ENCODE measurements at places on chromosomes 12 and 14.

DNA sequence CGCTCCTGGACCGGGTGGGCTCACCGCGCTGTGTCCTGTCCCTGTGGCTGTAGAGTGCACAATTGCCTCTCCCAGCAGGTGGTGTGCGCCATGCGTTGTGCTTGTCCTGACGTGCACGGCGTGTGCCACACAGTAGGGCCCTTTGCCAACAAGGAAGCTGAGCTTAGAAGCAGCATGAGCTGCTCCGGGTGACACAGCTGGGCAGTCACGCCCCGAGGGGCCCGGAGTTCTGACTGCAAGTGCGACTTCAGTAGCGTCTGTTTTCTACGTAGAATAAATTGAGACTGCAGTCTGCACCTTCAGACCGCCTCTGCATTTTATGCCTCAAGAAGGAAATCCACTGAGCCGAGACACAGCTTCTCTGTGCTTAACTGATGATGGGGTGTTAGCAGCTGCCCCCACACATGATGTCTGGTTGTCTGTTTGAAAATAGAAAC lies 81.6 kb downstream of the ADGRD1 start:
- DNase-seq = no peak

DNA sequence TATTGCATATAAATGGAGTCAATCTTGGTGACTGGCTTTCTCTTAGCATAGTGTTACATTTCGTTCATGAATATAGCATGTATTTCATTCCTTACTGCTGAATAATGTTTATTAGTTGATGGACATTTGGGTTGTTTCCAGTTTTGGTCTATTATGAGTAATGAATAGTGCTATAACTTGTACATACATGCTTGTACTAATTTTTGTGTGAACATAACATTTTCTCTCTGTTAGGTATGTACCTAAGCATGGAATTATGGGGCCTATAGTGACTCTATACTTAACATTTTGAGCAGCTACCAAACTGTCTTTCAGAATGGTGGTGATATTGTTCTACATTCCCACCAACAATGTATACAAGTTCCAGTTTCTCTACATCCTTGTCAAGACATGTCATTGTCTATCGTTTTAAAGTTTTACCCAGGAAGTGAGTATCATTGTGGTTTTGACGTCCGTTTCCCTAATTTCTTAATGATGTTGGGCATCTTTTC lies 23.1 kb downstream of the ATP2A2 start:
- DNase-seq = no peak

- DNase-seq = no peak
Measured at GRCh38 chr12:15540469-15540872, 218.2 kb downstream of the PTPRO start.

GRCh38 chr14:24848102-24848790 lies 201.7 kb downstream of the STXBP6 start:
- no peak for DNase-seq

- no peak for DNase-seq
Measured at GRCh38 chr14:25431211-25432076, 381.5 kb upstream of the STXBP6 start.

- no peak for DNase-seq
Measured at GRCh38 chr12:69324797-69325466, 23.2 kb upstream of the LYZ start.

DNA sequence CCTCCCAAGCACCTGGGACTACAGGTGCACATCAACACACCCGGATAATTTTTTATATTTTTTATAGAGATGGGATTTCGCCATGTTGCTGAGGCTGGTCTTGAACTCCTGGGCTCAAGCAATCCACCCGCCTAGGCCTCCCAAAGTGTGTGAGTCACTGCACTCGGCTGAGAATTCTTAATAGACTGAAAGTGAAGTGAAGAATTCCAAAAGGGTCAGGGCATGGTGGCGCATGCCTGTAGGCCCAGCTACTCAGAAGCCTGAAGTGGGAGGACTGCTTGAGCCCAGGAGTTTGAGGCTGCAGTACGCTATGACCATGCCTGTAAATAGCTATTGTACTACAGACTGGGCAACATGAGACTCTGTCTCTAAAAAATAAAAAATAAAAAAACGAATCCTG lies 43.7 kb downstream of the TCHP start:
- DNase-seq = no peak

GRCh38 chr12:5633106-5633505 lies 201.2 kb downstream of the NTF3 start:
- DNase-seq = no peak

GRCh38 chr14:103020271-103021170 lies 36.8 kb downstream of the CDC42BPB start:
- no peak for DNase-seq

DNA sequence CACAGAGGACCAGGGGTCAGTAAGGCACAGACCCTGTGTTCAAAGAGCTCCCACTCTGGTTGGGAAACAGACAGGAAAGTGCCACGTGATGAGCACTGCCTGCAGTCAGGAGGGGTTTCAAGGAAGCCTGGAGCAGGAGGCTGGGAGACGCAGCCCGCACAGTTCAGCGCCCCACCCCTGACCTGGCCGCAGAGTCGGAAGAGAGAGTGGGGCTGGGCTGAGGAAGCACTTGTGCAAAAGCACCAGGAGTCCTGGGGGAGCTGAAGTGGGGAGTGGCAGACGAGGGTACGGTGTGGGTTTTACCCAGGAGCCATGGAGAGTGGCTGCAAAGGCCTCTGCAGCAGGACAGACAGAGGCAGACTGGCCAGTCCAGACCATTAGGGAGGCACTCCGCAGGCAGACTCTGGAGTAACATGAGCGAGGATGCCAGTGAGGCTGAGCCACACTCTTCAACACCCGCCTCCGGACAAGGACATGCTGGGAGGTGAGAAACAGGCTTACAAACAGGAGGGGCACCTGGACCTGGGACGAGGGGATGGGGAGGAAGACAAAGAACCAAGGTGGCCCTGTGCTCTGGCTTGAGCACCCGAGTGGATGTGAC lies 85.7 kb upstream of the GPR68 start:
- DNase-seq = no peak

GRCh38 chr12:31000751-31001150 lies 72.9 kb upstream of the DDX11 start:
- DNase-seq = peak; percentile 19

- DNase-seq = no peak
Measured at GRCh38 chr14:33534632-33535031, 416.2 kb downstream of the EGLN3 start.

DNA sequence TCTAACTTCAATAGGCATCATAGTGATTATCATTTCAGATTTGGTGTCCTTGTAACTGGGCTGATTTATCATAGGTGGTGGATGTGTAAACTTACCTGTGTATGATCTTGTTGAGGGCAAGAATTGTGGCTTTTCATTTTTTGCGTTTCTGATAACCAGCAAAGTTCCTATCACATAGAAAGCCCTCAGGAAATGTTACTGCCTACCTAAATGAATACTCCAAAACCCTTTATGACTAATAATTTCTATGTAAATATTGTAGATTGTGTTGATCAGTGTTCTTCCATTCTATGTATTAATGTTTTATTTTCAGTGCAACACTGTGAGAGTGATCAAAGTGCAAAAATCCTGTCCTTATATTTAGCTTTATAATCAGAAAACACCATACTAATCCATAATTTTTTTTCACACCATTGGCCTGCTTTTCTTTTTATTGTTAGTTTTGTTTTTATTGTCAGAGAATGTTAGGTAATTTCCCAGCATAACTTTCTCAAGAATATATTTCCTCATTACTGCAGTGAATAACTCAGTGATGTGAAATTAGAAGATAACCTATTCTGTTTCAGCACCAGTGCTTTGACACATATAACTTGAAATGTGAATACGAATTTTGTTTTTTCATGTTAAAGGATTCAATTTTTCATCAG lies 94.1 kb downstream of the GPHN start:
- DNase-seq = no peak

DNA sequence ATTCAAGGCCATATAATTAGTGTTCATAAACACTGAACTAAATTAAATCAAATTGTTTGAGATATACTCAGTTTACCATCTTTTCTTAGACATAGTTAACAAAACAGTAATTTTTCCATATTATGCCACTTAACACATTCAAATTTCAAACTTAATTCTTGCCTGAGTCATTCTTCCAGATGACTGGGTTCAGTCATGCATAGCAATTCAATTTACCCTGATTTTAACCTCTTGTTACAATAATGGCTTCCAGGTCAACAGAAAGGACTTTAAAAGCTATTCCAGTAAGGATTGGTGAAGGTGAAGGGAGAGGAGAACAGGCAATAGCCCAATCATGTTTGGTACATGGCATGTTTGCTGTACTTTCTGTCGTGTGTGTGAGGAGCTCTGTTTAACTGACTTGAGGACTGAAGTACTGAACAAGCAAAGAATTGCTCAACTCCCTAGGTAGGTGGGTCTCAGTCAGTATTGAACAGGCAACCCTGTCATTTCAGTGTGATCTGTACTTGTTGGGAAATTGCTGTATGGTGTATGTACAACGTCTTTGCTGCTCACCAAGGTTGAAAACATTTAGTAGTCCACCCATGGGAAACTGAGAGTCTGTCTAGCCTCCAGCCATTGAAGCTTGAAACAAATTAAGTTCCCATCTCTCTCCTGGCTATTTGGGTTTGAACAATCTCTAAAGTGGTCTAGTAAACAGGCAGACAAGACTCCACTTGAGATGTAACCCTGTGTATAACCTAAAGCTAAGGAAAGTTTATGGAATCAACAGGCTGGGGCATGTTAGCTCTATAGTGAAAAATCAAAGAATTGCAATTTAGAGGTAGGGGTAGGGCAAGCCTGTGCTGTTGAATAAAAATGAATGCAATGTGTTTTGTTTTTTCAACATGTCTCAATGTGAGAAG lies 327.2 kb downstream of the BTG1 start:
- peak; percentile 62 for DNase-seq

GRCh38 chr14:91945751-91946621 lies 1.5 kb downstream of the FBLN5 start:
- no peak for DNase-seq

DNA sequence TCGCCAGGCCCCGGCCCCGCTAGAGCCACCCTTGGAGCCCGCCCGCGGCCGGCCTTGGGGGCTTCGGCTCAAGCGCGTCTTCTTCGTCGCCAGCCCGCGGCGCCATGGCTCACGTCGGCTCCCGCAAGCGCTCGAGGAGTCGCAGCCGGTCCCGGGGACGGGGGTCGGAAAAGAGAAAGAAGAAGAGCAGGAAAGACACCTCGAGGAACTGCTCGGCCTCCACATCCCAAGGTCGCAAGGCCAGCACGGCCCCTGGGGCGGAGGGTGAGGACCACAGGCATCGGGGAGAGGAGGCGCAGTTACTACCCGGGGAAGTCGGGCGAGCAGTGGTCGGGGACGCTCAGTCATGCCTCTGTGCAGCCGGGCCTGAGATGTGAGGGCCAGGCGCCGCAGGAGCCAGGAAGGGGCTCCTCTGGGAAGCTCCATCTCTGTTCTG lies 573 bp downstream of the ARL6IP4 start:
- DNase-seq = no peak

DNA sequence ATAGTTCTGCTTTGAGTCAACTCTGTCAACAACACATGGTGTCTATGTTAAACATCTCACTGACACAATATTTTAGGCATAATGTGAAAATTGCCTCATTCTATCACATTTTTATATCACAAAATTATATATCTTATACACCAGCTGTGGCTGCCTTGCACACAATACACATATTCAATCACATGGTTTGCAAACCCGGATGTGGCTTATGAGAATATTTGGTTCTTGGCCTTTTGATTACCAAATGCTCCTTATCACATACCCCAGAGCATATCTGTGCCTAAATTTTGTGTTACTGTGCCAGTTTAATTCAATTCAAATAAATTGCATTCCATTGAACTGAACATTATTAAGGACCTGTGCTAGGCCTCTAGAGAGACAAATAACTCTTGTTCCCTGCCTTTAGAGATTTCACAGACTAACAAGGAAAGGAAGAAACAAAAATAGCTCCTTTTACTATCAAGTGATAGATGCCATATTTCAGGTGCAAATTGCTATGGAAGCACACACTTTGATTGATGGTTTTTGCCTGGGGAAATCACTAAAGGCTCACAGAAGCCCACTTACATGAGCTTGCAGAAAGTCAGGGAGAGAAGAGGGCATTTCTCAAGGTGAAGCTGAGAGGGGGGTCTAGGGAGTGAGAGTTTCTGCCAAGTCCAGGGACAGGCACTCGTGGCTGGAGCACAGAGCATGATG lies 63.4 kb downstream of the PPP1R36 start:
- DNase-seq = no peak

DNA sequence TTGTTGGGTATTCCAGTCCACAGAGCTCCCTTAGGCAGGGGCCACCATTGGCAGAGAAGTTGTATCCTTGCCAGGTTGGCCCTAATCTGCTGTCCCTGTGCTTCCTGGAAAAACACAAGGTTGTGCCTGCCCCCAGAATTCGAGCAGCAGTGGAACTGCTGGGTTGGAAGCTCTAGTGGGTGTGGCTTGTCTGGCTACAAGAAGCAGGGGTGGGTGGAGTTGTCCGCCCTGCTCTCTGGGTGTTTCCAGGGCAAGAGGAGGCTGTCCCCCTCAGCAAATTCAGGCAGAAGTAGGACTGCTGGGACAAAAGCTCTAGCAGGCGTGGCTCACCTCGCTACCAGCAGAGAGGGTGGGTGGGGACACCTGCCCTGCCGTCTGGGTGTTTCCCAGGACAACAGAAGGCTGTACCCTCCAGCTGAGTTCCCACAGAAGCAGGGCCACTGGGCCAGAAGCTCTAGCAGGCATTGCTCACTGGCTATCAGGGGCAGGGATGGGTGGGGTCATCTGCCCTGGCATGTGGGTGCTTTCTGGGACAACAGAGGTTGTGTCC lies 72.8 kb upstream of the NPAS3 start:
- DNase-seq = no peak

DNA sequence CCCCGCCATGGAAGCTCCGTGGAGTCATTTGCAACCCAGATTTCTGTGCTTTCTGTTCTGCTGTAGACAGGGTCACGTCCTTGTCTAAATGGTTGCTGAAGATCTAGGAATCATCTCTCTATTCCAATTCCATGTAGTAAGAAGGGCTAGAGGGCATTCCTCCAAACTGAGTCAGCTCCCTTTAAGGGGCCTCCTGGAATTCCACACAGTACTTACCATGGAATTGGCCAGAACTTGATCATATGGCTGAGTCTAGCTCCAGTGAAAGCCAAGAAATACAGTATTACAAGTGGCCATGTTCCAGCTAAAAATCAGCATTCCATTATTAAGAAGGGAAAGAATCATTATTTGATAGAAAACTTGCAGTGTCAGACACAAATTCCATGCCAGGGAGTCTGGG lies 171.9 kb downstream of the PRKCH start:
- DNase-seq = no peak

DNA sequence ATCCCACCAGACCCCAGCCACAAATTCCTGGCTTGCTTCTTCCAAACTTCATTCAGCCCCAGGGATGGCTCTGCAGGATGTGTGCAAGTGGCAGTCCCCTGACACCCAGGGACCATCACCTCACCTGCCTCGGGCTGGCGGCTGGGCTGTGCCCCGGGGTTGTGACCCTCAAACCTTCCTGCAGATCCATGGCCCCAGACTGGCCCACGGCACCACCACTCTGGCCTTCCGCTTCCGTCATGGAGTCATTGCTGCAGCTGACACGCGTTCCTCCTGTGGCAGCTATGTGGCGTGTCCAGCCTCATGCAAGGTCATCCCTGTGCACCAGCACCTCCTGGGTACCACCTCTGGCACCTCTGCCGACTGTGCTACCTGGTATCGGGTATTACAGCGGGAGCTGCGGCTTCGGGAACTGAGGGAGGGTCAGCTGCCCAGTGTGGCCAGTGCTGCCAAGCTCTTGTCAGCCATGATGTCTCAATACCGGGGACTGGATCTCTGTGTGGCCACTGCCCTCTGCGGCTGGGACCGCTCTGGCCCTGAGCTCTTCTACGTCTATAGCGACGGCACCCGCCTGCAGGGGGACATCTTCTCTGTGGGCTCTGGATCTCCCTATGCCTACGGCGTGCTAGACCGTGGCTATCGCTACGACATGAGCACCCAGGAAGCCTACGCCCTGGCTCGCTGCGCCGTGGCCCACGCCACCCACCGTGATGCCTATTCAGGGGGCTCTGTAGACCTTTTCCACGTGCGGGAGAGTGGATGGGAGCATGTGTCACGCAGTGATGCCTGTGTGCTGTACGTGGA lies at the start of gene PSMB11:
Gene PSMB11 (plus strand): TSS at position 51 of the 804 bp plus-strand sequence. CDS start 14 bp downstream, at position 65.
- DNase-seq = no peak

All from DMS153 (cell line).